ENCODE measurements at places on chromosomes 16 and 17. TPM values are rescaled to one million over a fixed set of nuclear protein-coding genes. Genes with fewer than 3 reads are reported as not detected.

Gene GPR139
- total RNA-seq, result not detected

Gene PRM1
- total RNA-seq, result not detected

- DNase-seq, result peak; percentile 5
Measured at GRCh38 chr17:12342609-12343435, 322.1 kb downstream of the MAP2K4 start.

DNA sequence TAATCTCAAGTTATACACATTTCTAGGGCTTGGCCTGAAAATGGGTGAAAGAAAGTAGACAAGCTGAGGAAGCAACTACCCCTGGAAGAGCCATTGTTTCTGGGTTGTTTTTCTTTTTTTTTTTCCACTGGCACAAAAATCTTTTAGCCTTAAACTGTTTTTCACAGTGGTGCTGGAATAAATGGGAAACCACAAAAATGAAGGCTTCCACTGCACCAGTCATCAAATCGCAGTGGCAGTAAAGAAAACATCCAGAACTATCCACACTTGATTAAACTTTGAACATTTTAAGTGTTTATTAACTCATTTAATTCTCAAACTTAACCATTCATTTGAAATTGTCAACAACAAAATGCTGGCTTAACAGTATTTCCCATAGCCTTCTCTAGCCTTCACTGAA lies 14.3 kb downstream of the CMTM4 start:
- DNase-seq, result no peak

- no peak for DNase-seq
Measured at GRCh38 chr16:83951544-83951943, 1.5 kb upstream of the OSGIN1 start.
